ENCODE measurements at places on chromosomes 1 and 21.

DNA sequence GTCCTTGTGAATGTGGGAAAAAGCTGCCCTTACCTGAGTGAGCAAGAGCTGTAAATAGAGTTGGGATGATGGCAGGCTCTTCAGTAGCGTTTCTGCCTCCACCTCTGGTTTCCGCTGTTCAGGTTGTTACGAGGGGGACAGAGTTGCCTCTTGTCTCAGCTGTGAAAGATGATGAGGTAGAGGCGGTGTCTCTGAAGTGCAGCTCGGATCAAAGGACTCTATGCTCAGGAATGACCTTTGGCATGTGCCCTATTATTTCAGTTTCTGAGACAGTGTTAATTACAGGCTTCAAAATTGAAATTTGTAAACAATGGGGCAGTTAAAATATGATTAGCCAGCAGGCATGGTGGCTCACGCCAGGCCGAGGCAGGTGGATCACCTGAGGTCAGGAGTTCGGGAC, 70.3 kb downstream of the VPS26C start:
- DNase-seq: no peak

DNA sequence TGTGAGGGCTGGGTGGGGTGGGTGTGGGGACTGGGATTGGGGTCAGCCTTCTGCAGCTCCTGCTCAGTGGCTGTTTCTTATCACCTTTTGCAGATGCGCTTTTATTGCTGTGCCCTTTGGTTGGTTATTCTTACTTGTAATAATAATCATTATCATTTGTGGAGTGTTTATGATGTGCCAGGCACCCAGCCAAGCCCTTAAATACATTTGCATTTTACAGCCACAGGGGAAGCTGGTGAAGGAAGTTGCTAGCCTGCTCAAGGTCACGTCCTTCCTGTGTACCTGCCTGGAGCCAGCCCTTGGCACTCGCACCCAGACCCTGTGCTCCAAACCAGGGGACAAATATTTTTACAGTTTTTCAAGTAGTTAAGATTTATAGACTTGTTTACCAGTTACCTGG, 144.0 kb downstream of the PGBD5 start:
- DNase-seq: peak; percentile 52

GRCh38 chr1:6171548-6172124, 8.5 kb downstream of the CHD5 start:
- peak; percentile 33 for DNase-seq

GRCh38 chr1:92822879-92823278, 9.0 kb upstream of the RPL5 start:
- DNase-seq: no peak

GRCh38 chr21:20603236-20603635, 395.0 kb upstream of the NCAM2 start:
- DNase-seq: no peak

DNA sequence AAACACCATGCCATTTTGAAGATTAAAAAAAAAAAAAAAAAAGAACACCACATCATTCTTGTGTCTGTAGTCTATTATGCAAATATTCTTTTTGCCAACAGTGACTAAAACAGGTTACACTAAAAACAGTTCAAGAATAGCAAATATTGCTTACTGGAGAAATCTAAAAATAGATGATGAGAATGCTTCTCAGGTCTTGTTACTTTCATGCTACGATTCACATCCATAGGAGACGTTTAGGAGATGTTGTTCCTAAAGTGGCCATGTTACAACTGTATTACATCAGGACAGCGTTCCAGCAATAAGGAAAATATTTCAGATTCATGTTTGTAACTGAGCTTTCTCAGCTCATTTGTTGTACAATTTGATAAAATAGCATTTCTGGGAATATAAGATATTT, 32.3 kb downstream of the RAB3GAP2 start:
- peak; percentile 14 for DNase-seq

DNA sequence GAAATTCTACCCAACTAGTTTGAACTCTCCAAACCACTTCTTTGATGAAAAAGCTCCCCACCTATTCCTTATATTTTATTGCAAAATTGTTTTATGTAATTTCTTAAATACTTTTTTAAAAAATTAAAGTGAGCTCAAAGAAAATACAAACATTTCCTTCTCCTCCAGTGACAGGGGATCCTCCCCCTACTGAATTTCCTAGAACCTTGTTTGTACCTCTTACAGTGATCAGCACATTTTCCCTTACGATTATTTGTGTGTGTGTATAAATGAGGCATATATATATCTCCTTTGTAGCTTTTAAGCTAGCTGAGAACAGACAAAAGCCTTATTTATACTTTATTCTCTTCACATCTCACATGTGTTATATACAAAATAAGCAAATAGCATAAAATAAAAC, 44.4 kb downstream of the VAV3 start:
- DNase-seq: no peak

GRCh38 chr1:234111458-234112142, 207.1 kb downstream of the SLC35F3 start:
- peak; percentile 51 for DNase-seq

DNA sequence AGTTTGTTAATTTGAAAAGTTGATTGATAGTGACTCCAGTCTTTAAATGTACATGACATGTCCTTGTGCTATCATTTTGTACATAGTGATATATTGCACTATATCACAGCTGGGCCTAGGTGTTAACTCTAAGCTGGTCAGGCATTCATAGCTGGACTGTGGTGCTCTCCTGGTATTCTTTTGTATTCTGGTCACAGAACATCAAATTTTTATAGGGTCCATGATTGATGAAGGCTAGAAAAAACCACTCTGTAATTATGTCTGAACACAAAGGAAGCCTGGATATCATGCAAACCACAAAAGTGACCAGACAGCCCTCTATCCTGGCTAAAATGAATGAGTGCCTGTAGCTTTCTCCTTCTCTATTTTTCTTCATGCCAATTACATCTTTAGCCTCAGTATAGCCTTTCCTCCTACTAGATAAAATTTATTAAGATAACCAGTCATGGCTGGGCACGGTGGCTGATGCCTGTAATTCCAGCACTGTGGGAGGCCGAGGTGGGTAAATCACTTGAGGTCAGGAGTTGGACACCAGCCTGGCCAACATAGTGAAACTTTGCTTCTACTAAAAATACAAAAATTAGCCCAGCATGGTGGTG, 134.9 kb upstream of the B3GALT2 start:
- DNase-seq: no peak

DNA sequence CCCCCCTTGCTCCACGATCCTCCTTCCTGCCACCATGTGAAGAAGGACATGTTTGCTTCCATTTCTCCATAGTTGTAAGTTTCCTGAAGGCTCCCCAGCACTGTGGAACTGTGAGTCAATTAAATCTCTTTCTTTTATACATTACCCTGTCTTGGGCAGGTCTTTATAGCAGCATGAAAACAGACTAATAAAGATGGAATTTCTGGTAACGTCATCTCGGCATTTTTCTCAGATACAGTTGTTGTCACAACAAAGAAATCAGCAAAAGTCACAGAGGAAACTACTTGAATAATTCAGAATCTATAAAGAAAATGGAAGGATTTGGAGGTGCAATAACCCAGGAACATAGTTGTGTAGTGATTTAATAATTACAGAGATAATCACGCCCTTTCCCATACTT, 4.4 kb downstream of the APCS start:
- DNase-seq: no peak

GRCh38 chr1:27602462-27603308, 1.3 kb downstream of the AHDC1 start:
- peak; percentile 70 for DNase-seq

GRCh38 chr1:113983391-113983790, 4.1 kb downstream of the OLFML3 start:
- peak; percentile 11 for DNase-seq

DNA sequence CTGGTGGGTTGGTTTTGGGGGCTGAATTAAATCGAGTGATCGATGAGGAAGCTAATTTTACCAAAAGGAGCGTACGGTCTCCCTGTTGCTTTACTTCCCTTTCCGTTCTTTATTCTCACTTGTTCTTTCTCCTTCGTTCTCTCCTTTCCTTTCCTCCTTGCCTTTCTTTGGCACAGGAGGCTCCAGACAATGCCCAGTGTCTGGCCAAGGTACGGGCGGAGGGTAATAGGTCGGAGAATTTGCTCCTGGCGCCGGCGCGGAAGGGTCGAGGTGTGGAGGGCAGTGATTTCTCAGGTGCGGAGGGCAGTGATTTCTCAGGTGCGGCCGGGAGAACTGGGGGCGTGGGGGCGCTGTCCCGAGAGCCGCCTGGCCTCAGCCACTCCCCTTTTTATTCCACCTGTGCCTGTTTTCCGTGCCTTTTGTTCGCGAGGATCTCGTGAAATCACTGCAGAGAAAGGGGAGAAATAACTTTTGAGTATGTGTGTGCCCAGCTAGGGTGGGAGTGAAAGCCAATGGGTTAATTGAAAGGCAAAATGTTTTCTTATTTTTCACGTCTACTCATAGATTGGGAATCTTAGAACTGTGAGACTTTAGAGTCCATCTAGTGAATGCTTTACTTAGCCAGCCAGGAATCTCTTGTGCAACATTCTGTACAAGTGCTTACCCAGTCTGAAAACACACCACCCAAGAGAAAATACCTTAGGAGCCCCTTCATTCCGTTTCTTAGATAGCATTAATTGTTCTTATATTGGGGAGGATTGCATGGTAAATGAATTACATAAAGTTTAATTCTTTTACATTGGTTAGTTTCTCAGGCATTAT, 1.3 kb downstream of the FNBP1L start:
- DNase-seq: peak; percentile 78

GRCh38 chr1:106986603-106987002, 69.9 kb upstream of the PRMT6 start:
- peak; percentile 0 for DNase-seq

GRCh38 chr1:37438037-37438868, 36.1 kb upstream of the ZC3H12A start:
- DNase-seq: no peak

All from NCI-H1417 (cell line).